Esophagus squamous epithelium (tissue), 5 donors: ENCODE measurements at places on chromosomes 5 and 9. TPM values are rescaled to one million over a fixed set of nuclear protein-coding genes. Genes with fewer than 3 reads are reported as not detected.

The OLFML2A gene
- 9.0 TPM for total RNA-seq

The PCDHB11 gene
- 0.26 TPM for total RNA-seq

The EEIG1 gene
- 65.0 TPM for total RNA-seq

The SLC6A18 gene
- not detected for total RNA-seq

The GHR gene
- 6.0 TPM for total RNA-seq

The NIPAL4 gene
- 20.9 TPM for total RNA-seq

The IFNA2 gene
- not detected for total RNA-seq

The NPDC1 gene
- total RNA-seq = 11.9 TPM

The IQGAP2 gene
- total RNA-seq = 8.7 TPM

The PCDHB16 gene
- total RNA-seq = 0.91 TPM

The TMEM232 gene
- total RNA-seq = 1.1 TPM

The FGFR4 gene
- 5.9 TPM for total RNA-seq

The TAF1L gene
- not detected for total RNA-seq

The BTNL3 gene
- not detected for total RNA-seq

The C5orf52 gene
- total RNA-seq = not detected

The FOXD4 gene
- total RNA-seq = 0.19 TPM

DNA sequence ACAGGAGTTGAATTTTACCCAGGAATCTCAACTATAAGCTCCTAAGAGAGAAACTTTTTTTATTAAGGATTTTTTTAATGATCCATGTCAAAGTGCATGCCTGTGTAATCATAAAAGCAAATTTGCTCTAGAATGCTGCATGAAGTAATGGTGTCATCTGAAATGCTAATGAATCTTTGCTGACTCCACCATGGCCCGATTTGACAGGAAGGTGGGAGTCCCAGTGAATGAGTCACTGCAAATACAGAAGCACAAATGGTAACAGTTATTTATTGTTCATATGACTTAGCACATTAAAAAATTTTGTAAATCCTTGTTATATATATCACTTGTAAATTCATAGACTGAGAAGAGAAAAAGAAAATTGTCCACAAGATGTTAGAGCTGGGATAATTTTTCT lies 341.3 kb downstream of the RASEF start:
- DNase-seq = no peak
- H3K4me1 ChIP-seq = no peaks in the 10 kb centered on the region
- no peaks in the 10 kb centered on the region for H3K27me3 ChIP-seq
- no peak overlapping the region for H3K27ac ChIP-seq
- H3K4me3 ChIP-seq = no peak overlapping the region
- no peaks in the 10 kb centered on the region for H3K36me3 ChIP-seq

GRCh38 chr5:89729623-89730301 lies 679.8 kb downstream of the CETN3 start:
- H3K27ac ChIP-seq = no peak overlapping the region
- no peaks in the 10 kb centered on the region for H3K27me3 ChIP-seq
- H3K36me3 ChIP-seq = no peaks in the 10 kb centered on the region
- no peak overlapping the region for H3K4me3 ChIP-seq

DNA sequence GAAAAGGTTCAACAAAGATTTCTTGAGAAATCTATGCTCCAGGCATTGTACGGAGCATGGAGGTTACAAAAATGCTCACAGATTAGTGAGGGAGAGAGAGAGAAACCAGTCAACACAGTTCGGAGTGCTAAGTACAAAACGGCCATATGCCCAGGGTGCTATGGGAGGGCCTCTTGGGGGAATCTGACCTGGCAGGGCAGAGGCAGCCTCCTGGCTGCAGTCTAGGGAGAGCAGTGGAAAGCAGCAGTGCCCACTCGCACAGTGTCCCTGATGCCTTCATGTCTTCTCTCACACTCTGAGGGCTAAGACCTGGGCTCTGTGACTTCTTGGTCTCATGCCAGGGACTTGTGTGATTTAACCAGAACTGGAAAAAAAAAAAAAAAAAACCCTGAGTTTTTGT lies 29.8 kb upstream of the SMC5 start:
- no peaks in the 10 kb centered on the region for H3K27me3 ChIP-seq
- H3K4me3 ChIP-seq = no peak overlapping the region
- peaks cover 10% of the 10 kb centered on the region for H3K36me3 ChIP-seq
- peak overlapping the region; percentile 35 for H3K27ac ChIP-seq
- peaks cover 17% of the 10 kb centered on the region for H3K4me1 ChIP-seq

DNA sequence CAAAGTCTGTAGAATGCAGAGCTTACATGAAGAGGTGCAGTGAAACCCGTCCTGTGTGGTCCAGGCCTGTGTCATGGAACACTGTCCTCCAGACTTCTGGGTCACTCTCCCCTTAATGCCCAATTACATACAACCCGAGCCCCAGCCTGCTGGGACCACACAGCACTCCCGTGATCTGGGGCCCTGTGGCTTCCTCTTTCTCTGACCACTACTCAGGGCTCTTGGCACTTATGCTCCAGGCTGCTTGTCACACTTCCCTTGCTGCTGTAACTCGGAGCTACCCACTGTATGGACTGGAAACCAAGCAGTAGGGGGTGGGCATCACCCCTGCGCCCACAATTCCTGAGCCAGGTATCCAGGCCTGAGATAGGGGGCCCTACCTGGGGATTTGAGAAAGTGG lies 10.3 kb upstream of the IL3 start:
- no peak overlapping the region for H3K27ac ChIP-seq
- H3K36me3 ChIP-seq = no peaks in the 10 kb centered on the region
- no peak for DNase-seq
- H3K27me3 ChIP-seq = no peaks in the 10 kb centered on the region
- no peaks in the 10 kb centered on the region for H3K4me1 ChIP-seq

- no peaks in the 10 kb centered on the region for H3K4me1 ChIP-seq
- H3K27me3 ChIP-seq = no peaks in the 10 kb centered on the region
- no peak overlapping the region for H3K4me3 ChIP-seq
- no peak for DNase-seq
- no peaks in the 10 kb centered on the region for H3K36me3 ChIP-seq
These were observed 90.5 kb upstream of the AGXT2 start for GRCh38 chr5:35138232-35138631.

GRCh38 chr5:172008689-172009141 lies 2.3 kb upstream of the FBXW11 start:
- no peak overlapping the region for H3K27ac ChIP-seq
- no peak for DNase-seq
- H3K27me3 ChIP-seq = no peaks in the 10 kb centered on the region
- no peaks in the 10 kb centered on the region for H3K36me3 ChIP-seq
- no peak overlapping the region for H3K4me3 ChIP-seq
- peaks cover 32% of the 10 kb centered on the region for H3K4me1 ChIP-seq

GRCh38 chr5:43837996-43838395 lies 235.0 kb downstream of the NNT start:
- no peak overlapping the region for H3K4me3 ChIP-seq
- H3K4me1 ChIP-seq = no peaks in the 10 kb centered on the region
- no peaks in the 10 kb centered on the region for H3K27me3 ChIP-seq

GRCh38 chr5:15472116-15472515 lies 27.9 kb upstream of the FBXL7 start:
- H3K4me1 ChIP-seq = no peaks in the 10 kb centered on the region
- H3K27me3 ChIP-seq = no peaks in the 10 kb centered on the region
- H3K36me3 ChIP-seq = no peaks in the 10 kb centered on the region
- no peak for DNase-seq
- no peak overlapping the region for H3K27ac ChIP-seq

GRCh38 chr5:56429110-56429561 lies 196.0 kb upstream of the ANKRD55 start:
- H3K27ac ChIP-seq = no peak overlapping the region
- H3K4me1 ChIP-seq = no peaks in the 10 kb centered on the region
- H3K36me3 ChIP-seq = no peaks in the 10 kb centered on the region
- no peaks in the 10 kb centered on the region for H3K27me3 ChIP-seq
- H3K4me3 ChIP-seq = no peak overlapping the region

GRCh38 chr9:132670457-132671391 lies at the start of gene GTF3C4:
GTF3C4 (plus strand) TSS chr9:132670464; CDS start chr9:132670599, 135 bp downstream.
- peaks cover 26% of the 10 kb centered on the region for H3K4me1 ChIP-seq
- H3K27me3 ChIP-seq = no peaks in the 10 kb centered on the region
- DNase-seq = no peak
- no peaks in the 10 kb centered on the region for H3K36me3 ChIP-seq

DNA sequence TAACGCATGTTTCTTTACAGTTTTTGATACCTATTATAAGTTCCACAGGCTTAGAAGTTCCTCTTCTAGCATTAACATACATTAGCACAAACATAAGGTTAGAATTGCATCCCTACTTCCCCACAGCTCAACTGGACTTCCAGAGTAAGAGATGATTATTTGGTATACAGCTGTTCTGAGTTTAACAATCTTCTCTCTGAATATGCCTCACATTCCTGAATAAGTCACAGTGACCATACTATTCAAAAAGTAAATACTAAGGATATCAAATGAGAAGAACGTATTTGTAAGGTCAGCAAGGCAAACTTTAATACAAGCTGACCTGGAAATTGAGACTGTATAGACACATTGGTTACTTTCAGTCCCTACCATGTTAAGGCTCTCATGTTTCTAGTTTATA lies 21.3 kb downstream of the NR6A1 start:
- DNase-seq = no peak
- no peaks in the 10 kb centered on the region for H3K27me3 ChIP-seq
- no peak overlapping the region for H3K4me3 ChIP-seq

- no peaks in the 10 kb centered on the region for H3K27me3 ChIP-seq
- no peaks in the 10 kb centered on the region for H3K36me3 ChIP-seq
- no peaks in the 10 kb centered on the region for H3K4me1 ChIP-seq
- H3K27ac ChIP-seq = no peak overlapping the region
- no peak for DNase-seq
- no peak overlapping the region for H3K4me3 ChIP-seq
These were observed 58.6 kb downstream of the PUM3 start for GRCh38 chr9:2785060-2785950.

DNA sequence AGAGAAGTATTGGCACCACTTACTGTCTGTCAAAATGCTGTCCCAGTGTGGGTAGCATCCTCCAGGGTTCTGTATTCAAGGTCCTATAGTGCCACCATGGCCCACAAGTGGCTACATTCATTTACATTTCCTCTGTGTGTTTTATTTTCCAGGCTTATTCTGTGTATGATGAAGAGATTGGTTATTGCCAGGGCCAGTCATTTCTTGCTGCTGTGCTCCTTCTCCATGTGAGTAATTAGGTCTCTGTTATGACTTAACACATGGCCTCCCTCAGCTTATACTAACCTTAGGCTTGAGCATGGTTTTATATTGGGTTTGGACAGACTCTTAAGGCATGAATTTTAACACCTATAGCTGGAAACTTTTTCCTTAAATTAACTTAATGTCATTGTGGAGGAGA lies 36.7 kb downstream of the GPR21 start:
- no peaks in the 10 kb centered on the region for H3K27me3 ChIP-seq
- no peaks in the 10 kb centered on the region for H3K36me3 ChIP-seq
- DNase-seq = no peak

- H3K4me1 ChIP-seq = no peaks in the 10 kb centered on the region
- H3K27ac ChIP-seq = no peak overlapping the region
- H3K36me3 ChIP-seq = no peaks in the 10 kb centered on the region
- no peak for DNase-seq
- H3K4me3 ChIP-seq = no peak overlapping the region
These were observed 21.0 kb downstream of the PSD2 start for GRCh38 chr5:139816566-139816965.

GRCh38 chr5:78763659-78764189 lies 115.2 kb upstream of the LHFPL2 start:
- DNase-seq = no peak
- no peak overlapping the region for H3K4me3 ChIP-seq
- no peaks in the 10 kb centered on the region for H3K4me1 ChIP-seq
- no peaks in the 10 kb centered on the region for H3K27me3 ChIP-seq
- no peak overlapping the region for H3K27ac ChIP-seq

DNA sequence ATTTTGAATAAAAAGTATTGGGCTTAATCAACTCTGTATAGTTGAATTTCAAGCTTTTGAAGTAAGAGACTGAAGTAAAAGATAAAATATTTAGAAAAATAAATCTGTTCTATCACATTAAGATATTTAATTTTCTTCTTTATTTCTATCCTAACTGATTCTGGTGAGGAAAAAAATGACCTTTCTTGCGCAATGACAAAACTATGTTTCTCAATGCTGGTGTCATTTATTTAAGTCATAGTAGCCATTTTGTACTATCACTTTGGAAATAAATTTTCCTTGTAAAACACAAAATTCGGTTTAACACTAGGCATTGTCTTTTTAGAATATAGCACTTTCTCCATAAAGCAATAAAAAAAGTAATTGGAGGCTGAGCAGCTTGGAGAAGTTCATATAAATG lies 728.0 kb downstream of the CDH9 start:
- no peak overlapping the region for H3K4me3 ChIP-seq
- H3K27me3 ChIP-seq = no peaks in the 10 kb centered on the region
- no peaks in the 10 kb centered on the region for H3K4me1 ChIP-seq
- no peak for DNase-seq
- H3K27ac ChIP-seq = no peak overlapping the region

- no peak for DNase-seq
- H3K36me3 ChIP-seq = no peaks in the 10 kb centered on the region
- no peak overlapping the region for H3K27ac ChIP-seq
- no peak overlapping the region for H3K4me3 ChIP-seq
- H3K27me3 ChIP-seq = no peaks in the 10 kb centered on the region
- peaks cover 5% of the 10 kb centered on the region for H3K4me1 ChIP-seq
These were observed 5.0 kb upstream of the QRFP start for GRCh38 chr9:130901498-130902203.

DNA sequence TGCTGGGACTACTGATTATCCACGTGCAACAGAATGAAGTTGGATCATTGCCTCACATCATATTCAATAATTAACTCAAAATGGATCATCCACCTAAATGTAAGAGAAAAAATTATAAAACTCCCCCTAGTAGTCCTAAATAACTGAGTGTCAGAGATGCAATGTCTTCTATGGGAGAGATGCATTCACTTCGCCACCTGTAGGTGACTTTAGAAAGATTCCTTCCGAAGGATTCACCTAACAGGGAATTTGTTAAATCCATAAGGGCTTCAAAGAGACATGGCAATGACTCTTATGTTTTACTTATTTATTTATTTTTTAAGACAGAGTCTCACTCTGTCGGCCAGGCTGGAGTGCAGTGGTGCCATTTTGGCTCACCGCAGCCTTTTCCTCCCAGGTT lies 526.0 kb downstream of the MTRR start:
- H3K4me1 ChIP-seq = no peaks in the 10 kb centered on the region
- no peak overlapping the region for H3K27ac ChIP-seq
- H3K4me3 ChIP-seq = no peak overlapping the region
- DNase-seq = no peak
- no peaks in the 10 kb centered on the region for H3K36me3 ChIP-seq
- H3K27me3 ChIP-seq = no peaks in the 10 kb centered on the region

- no peaks in the 10 kb centered on the region for H3K36me3 ChIP-seq
- H3K27me3 ChIP-seq = no peaks in the 10 kb centered on the region
- peaks cover 19% of the 10 kb centered on the region for H3K4me1 ChIP-seq
- H3K4me3 ChIP-seq = no peak overlapping the region
- no peak for DNase-seq
These were observed 38.0 kb downstream of the WHRN start for GRCh38 chr9:114467226-114467750.

DNA sequence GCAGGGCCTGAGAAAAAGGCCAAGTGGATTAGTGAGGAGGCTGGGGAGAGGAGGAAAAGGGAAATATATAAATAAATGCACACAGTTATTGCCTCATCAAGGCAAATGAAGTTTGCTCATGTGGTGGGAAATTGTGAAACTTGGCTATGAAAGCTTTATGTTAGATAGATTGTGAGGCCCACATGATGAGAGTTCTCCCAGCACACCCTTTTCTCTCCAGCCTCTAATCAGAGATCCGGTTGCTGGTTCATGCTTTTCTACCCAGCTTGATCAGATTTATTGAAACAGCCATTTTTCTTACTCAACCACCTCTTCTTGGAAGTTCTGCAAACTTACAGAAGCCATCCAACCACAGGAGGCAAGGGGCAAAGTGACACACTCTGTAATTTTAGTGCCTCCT lies 125.8 kb upstream of the KLF4 start:
- H3K4me3 ChIP-seq = no peak overlapping the region
- H3K36me3 ChIP-seq = no peaks in the 10 kb centered on the region
- H3K27ac ChIP-seq = peak overlapping the region; percentile 34
- H3K27me3 ChIP-seq = no peaks in the 10 kb centered on the region
- no peak for DNase-seq
